ENCODE measurements at places on chromosomes 3 and 15.

- no peak for DNase-seq
Measured at GRCh38 chr3:110736332-110736731, 335.3 kb upstream of the NECTIN3 start.

DNA sequence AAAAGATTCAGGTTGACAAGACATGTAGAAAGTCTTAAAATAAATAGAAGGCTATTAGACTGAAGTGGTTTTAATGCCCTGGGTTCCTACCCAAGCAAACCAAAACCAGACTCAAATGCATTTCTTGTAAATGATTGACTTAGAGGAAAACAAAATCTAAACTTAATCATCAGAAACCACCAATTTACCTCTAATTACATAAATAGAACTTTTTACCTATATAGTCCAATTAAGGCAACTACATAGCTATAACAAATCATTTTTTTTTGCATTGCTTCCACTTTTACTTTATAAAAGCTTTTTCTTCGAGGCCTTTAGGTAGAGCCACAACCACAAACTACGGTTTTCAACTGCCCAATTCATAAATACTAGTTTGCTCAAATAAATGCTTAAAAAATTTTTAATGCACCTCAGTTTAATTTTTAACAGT is 231.3 kb upstream of the ARHGEF26 start:
- DNase-seq, result no peak

DNA sequence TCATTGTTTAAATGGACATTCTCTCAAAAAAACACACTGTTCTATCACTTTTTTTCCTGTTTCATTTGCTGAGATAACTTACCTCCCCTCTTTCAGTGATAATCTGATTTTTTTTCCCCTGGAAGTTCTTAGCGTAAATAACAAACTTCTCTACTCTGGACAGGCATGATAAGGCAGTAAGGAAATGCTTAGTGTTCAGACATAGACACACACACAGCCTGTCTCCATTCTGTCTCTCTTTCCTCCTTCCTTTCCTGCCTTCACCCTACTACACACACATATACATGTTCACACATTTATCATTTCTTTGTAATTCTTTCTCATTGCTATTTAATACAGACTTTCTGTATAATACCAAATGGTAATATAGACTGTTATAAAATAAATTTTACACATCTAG is 470.8 kb upstream of the ROBO1 start:
- DNase-seq, result no peak

DNA sequence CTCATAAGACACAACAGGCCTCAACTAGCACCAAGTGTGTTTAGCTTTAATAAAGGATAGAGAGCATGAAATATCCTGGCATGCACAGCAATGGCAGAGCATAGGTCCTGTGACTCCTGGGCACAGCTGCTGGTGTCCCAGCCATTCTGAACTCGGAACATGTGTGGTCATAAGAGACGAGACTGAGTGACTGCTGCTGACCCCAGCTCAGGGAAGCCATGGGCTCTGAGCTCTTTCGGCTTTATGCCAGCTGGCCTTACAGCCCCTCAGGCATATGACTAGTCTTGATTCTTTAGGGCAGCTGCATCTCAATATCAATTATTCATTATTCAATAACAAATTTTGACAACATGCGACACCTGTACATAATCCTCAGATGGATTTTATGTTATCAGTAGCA is 62.4 kb upstream of the TOPAZ1 start:
- DNase-seq, result no peak

- no peak for DNase-seq
Measured at GRCh38 chr3:128875556-128876120, 3.8 kb upstream of the ACAD9 start.

DNA sequence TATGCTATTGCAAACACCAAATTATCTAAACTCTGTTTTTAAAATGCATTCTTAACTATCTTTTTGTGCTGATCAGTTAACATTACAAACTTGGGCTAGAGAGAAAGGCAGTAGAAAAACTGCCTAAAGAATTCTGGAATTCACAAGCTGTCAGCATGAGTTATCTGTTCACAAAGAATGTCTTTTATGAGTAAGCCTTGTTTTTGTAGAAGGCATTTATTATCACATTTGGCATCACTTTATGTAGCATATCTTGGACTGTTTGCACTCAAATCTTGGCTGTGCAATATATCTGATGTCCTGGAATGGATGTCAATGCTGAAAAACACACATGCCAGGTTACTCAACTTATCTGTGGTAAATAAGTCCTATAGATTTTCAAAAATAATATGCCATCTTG is 15.5 kb upstream of the BCHE start:
- DNase-seq, result no peak

GRCh38 chr3:142779591-142779990 is 55.8 kb downstream of the TRPC1 start:
- no peak for DNase-seq
